ENCODE measurements at places on chromosomes 12 and 14.

GRCh38 chr14:82757776-82758175, 1224.1 kb upstream of the SEL1L start:
- DNase-seq = no peak

GRCh38 chr14:68964300-68965093, 14.6 kb downstream of the ACTN1 start:
- DNase-seq = no peak

- no peak for DNase-seq
These were observed 17.5 kb downstream of the C2CD5 start for GRCh38 chr12:22526836-22527235.

DNA sequence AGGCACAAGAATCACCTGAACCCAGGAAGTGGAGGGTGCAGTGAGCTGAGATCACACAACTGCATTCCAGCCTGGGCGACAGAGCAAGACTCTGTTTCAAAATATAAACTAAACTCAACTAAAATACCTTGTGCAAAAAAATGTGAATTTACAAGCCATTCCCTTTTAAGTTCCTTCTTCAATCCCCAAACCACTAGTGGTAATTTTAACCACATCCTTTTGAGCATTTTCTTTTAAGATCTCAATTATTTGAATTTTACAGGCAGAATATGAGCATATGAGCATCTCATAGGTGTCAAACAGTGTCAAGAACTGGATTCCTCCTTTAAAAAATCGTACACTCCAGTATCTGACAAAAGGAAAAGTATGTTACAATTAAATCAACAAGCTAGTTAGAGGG, 57.0 kb upstream of the NPFF start:
- no peak for DNase-seq

DNA sequence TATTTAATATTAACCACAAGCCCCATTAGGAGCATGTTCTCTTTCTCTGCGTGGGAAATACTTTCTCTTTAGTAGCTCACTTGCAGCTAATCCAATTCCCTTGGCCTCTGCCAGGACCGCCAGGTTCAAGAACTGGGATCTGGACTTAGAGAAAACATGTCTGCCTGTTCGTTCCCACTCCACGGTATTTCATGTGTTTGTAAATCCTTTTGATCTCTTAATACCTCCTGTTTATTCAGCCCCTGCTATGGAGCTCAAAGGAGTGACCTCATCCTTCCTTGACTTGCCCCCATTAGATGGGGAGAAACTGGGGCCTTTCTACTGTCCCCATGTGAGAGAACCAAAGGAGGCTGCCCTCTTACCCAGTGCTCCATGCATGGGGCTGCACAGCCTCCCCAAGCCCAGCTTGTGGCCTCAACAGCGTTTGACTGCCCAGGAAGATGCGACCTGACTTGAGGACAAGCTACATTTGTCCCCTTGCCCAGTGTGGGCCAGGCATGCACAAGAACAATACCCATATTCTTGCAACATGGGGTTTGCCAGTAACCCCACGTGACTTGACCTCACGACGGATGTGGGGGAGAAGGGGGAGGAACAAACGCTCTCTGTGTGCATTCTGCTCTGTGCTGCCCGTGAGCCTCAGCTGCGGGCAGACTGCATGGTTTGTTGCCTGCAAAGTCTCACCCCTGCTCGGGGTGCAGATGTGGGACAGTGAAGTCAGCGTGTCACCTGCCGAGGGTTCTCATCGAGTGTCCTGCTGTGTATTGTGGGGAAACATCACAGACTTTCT, 30.3 kb downstream of the CD9 start:
- DNase-seq = peak; percentile 17

- DNase-seq = no peak
These were observed 33.7 kb downstream of the CKB start for GRCh38 chr14:103488960-103489359.

DNA sequence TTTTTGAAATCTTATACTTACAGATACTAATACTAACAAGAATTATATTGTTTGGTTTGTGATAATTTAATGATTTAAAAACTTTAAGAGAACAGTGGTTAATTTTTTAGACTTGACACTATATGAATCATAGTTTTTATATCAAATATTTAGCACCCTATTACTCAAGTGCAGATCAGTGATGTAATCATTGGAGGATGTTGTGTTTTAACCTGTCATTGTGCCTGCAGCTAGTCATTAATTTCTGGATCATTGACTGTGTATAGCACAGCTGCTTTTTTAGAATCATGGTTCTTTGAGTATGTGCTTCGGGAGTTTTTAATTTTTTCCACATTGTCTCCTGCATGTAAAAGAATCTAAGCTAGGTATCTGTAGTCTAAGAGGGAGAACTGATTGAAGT, 17.3 kb downstream of the ARID4A start:
- no peak for DNase-seq

GRCh38 chr12:61138415-61138759, 1121.8 kb upstream of the USP15 start:
- no peak for DNase-seq

DNA sequence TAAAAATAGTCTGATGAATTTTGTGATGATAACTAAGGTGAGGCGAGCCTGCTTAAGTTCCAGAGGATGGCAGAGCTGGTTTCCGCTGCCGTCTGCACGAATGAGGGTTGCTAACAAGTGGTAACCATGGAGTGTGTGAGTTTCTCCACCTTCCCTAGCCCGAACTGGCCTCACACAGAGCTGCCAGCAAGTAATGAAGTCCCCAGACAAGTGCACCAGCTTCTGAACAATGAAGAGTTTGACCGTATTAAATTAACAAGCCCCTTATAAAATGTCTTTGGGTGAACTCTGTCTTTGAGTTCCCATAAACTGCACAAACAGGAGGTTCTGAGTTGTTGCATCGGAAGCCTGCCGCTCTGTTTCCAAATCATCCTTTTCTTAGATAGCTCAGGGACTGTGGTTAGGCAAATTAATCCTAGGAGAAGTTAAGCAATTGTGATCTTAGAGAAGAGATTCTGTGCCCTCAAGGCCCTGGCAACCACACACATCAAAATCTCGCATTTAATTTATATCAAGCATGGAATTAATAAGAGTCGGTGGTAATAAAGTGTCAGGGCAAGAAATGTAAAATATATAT, 274.1 kb upstream of the DAAM1 start:
- no peak for DNase-seq

- DNase-seq = no peak
These were observed 93.9 kb upstream of the ZDHHC17 start for GRCh38 chr12:76669981-76670380.

DNA sequence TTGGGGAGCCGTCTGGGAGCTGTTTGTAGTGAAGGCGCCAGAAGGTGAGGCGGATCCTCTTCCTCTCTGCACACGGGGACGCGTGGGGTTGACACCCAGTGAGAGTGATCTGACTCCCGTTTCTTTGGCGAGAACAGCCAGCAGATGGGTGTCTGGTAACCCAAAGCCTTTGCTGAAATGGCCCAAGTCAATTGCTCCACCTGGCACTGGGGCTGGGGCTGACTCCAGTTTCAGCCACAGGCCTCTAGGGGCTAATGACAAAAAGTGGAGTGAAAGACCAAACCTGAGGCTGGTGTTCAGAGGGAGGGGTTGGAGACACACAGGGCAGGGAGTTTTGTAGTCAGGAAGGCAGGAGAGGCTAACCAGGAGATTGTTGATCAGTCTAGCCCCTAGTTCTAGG, 87.0 kb downstream of the FRMD6 start:
- DNase-seq = no peak

DNA sequence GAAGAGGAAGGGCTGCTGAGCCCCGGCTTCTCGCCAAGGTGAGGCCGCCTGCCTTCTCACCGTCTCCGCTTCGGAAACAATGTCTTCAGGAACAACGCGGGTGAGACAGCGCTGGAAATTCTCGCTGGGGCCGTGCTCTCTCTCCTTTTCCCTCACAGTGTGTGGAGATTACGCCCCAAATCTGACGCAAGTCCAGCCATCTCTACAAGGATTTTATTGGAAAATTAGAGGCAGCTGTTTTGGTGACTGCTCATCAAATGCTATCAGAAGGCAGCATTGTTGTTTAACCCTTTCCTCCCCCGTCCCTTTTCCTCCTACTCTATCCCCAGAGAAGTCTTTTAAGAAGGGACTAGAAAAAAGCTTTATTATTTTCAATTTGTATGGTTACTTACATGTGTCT, 53.5 kb downstream of the PIWIL1 start:
- DNase-seq = no peak

- DNase-seq = no peak
These were observed 98.8 kb downstream of the CALM1 start for GRCh38 chr14:90495357-90496276.

DNA sequence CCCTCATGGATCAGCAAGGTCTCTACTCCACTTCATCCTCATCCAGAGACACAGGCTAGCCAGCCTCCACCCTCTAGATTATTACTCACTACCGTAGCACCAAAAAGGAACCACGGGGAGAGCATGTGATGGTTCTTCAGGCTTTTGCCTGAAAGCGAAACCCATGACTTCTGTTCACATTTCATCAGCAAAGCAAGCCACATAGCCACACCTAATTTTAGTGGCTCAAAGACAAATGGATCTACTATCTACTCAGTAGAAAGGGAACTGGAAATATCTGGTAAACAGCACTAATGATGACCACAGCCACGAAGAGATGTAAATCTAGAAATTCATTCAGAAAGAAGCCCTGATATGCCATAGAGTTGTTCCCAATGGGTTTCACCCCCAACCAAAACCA, 51.4 kb downstream of the VCPKMT start:
- peak; percentile 59 for DNase-seq

DNA sequence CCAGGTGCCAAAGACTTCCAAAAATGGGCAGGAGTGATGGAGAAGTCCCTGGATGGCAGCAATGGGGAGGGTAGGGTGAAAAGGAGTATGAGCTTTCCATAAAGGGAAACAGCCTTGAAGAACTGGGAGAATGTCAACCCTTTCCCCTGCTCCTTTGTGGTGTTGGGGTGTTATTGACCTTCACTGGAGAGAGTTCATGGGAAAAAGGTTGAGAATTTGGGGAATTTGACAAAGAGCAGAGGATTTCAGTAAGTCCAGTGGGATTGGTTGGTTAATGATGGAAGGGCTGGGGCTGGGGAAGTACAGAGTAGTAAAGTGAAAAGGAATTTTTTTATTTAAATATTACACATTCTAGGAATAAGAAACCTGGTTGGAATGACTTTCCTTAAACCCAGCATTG, 116.6 kb downstream of the ERC1 start:
- DNase-seq = no peak

DNA sequence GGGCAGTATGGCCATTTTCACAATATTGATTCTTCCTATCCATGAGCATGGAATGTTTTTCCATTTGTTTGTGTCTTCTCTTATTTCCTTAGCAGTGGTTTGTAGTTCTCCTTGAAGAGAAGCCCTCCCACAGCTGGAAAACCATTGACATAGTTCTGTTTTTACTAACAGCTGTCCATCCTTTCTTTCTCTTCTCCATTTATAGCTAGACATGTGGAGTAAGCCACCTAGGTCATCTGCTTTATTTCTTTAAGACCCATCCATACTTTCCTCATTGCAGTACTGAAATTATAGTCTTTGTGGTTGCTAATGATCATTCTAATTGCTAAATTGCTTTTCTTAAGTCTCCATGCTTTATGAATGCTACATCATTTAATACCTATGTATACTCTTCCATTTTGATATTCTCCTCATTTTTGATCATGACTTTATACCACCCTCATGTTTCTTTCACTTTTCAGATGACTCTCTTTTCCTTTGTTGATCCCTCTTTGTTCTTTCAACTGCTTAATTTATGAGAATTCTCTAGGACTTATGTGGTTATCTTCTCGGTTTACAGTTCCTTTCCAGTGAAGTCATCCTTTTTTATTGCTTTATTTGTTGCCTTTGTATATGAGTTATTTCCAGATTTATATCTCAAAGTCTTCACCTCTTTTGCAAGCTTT, 114.2 kb downstream of the PCNX1 start:
- DNase-seq = no peak

GRCh38 chr12:18899678-18900317, 161.9 kb downstream of the CAPZA3 start:
- no peak for DNase-seq

GRCh38 chr14:60206837-60207533, 41.8 kb upstream of the DHRS7 start:
- no peak for DNase-seq

DNA sequence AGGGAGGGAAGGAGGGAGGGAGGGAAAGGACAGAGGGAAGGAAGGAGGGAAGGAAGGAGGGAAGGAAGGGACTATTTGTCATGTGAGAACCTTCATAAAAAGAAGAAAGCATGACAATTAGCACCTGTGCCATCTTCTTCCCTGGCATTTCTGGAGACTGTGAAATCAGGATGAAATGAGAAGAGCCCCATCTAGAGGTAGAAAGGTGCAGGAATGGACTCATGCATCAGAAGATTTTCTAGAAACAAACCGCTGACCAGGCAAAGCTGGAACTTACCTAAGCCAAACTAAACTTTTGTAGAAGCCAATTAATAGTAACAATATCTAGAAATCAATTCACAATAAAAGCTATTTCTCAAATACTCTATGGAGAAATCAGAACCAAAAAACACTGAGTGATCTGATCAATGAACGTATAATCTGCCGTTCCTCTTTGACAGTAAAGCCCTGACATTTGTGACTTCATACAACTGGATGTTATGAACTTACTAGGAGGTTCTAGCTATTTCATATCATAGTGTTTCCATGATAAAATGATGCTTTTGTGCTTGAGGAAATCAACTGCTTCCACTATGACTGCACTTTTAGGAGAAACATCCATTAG, 24.4 kb upstream of the CRACR2A start:
- no peak for DNase-seq

DNA sequence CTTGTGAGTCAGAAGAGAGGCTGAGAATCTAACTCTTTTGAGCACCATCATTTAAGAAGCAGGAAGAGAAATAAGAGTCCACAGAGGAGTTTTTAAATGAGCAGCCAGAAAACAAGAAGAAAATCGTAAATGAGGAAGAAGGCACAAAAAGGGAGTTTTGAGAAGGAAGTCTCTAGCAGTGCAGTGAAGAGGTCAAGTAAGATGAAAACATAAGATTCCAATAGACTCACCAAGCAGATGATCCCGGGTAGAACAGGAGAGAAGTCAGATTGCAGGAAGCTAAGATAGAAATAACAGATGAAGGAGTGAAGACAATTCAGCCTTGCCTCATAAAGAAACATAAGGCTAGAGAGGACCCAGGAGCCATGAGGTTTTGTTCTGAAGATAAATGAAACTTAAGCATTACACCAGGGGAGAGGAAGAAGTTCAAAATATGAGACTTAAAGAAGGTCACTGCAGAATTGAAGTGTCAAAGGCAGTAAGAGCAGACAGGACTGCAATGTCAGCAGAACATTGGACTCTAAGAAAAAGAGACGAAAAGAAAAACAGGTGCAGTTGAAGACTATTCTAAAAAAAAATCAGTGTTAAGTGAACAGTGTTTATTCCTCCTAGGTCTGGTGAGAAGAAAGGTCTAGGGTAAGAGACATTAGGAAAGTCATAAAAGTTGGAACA, 229.0 kb downstream of the SEC23A start:
- no peak for DNase-seq

DNA sequence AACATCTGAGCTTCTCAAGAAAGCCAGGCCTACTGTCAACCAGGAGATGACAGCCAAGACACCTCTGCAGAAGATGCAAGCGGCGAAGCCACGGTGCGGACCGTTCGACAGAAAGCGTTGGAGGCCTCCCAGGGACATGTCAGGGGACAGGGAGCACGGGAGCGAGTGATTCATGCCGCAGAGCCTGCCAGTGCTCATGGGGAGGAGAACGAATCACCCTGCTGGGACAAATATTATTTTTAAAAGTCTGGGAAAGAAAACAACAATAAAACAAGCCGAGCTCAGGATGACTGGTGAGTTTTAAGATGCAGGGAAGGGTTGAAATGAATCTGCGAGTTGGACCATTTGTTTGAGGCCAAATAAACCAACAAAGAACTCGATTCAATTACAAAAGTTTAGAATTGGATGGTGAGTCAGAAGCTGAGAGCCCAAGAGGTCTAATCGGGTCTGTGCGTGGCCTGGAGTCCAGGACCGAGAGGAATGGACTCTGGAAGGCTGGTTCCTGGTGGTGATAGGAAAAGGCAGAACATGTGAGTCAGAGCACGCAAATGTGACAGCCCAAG, 91.0 kb downstream of the RBM19 start:
- no peak for DNase-seq

All from GM18507 (cell line).